ENCODE measurements at places on chromosomes 3 and 15. TPM values are rescaled to one million over a fixed set of nuclear protein-coding genes. Genes with fewer than 3 reads are reported as not detected.

Gene THBS1
- 43.3 TPM for total RNA-seq

Gene ACKR4
- 0.32 TPM for total RNA-seq

Gene SEMA6D
- not detected for total RNA-seq

Gene GREM1
- not detected for total RNA-seq

Gene HGD
- total RNA-seq: 2.5 TPM

Gene ITPKA
- total RNA-seq: not detected

Gene HIGD1A
- total RNA-seq: 28.5 TPM

Gene SSUH2
- not detected for total RNA-seq

Gene DNAJB11
- 112 TPM for total RNA-seq

Gene CRYGS
- 2.5 TPM for total RNA-seq

Gene RNU6-1
- not detected for total RNA-seq

Gene CHMP2B
- 29.1 TPM for total RNA-seq
